Foreskin fibroblast (primary cell): ENCODE measurements at places on chromosomes 16 and 17.

DNA sequence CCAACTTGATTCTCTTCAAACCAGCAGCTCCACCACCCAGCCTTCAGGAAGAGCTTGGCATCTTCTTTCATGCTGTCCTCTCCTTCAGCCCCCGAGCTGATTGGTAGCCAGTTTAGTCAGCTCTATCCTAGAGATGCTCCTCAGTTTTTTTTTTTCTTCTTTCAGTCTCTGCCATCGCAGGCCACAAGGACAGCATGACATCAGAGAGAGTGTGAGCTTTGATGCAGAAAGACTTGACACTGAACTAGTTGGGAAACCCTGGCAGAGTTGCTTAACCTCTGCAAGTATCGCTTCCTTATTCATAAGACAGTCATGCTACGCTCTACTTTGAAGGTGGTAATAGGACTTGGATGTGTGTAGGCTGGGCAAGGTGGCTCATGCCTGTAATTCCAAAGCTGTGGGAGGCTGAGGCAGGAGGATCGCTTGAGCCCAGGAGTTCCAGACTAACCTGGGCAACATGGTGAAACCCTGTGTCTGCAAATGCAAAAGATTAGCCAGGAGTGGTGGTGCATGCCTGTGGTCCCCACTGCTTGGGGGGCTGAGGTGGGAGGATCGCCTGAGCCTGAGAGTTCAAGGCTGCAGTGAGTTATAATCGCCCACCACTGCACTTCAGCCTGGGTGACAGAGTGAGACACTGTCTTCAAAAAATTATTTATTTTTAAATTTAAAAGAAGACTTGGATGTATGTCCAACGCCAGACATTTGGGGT lies 2.6 kb downstream of the CD300LB start:
- DNase-seq: no peak

DNA sequence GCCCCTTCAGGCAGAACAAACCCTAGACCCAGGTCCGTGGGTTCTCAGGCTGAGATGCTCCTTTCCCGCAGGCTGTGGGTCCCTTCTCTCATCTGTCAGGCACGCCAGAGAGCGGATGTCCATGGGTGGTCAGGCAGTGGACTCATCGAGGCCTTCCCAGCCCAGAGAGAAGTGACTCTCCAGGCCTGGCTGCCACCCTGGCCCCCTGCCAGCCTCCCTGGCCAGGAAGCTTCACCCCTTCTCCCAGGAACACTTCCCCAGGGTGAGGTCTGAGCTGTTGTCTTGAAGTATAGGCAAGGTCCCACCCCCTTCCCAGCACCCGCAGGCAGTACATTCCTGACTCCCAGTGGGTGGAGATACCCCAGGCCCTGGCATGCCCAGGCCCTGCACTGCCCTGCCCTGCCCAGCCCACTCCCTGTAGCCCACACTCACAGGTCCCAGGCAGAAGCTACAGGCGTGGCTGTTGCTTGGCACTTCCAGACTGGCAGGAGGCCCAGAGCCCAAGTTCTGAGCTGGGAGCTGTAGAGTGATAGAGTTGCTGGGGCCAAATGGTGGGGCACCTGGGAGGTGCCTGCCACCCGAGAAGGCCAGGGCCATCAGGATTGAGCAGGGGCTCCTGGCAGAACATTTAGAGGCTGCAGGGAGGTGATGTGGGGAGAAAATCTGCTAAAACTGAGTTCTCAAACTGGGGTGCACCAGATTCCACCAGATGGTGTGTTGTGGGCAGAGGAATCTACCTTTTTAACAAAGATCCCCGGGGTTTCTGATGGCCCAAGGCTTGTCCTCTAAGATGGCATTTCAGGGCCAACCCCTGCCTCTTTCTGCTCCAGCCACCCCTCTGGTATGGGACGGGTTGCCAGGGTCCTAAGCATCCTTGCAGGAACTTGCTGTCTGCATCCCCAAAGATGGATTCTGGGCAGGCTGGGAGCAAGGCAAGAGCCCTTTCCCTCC lies 6.7 kb downstream of the ITGA3 start:
- DNase-seq: peak; percentile 83

GRCh38 chr16:23521037-23521743 lies 10.9 kb upstream of the GGA2 start:
- DNase-seq: no peak

DNA sequence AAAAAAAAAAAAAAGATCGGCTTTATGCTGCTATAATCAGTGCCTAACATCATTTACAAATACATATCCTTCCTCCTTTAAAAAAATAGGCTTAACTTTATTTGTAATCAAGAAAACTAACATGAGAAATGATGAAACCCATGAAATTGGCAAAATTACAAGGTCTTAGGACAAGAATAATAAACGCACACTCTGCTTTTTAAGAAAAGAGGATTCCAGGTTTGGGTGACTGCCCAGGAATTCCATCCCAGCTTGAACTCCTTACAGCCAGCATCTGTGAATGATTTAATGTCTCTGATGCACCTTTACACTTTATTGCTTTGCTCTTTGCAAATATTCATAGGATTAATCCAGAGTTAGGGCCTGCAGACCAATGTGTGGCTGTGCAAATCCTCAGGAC lies 196.0 kb downstream of the CBLN1 start:
- DNase-seq: no peak

GRCh38 chr17:56640116-56640515 lies 46.6 kb downstream of the NOG start:
- no peak for DNase-seq

GRCh38 chr17:77909236-77909635 lies 49.3 kb upstream of the TNRC6C start:
- no peak for DNase-seq

- no peak for DNase-seq
Measured at GRCh38 chr17:78276098-78276887, 44.9 kb downstream of the TMEM235 start.

GRCh38 chr16:66735891-66736290 lies 15.5 kb downstream of the DYNC1LI2 start:
- no peak for DNase-seq

- DNase-seq: no peak
Measured at GRCh38 chr17:28811651-28812090, 30.9 kb downstream of the FAM222B start.

- DNase-seq: peak; percentile 62
Measured at GRCh38 chr17:42182927-42183734, 2.1 kb downstream of the HCRT start.

GRCh38 chr17:43940630-43941029 lies 1.6 kb downstream of the PPY start:
- DNase-seq: peak; percentile 60

DNA sequence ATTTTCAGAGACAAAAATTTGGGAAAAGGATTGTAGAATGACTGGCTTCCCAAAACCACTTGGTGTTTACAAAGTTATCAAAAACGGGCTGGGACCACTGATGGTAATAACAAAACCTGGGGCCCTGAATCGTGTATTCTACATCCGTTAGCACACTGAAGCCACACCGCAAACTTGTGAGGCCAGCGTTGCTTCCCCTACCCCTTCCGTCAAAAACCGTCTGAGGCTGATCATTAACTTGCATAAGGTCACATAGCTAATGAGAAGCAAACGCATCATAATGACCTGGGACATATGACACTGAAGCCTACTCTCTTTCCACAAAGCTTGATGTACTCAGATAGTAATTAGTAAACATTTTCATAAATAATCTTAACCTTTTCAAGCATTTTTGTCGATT lies 704.3 kb downstream of the MAF start:
- no peak for DNase-seq

DNA sequence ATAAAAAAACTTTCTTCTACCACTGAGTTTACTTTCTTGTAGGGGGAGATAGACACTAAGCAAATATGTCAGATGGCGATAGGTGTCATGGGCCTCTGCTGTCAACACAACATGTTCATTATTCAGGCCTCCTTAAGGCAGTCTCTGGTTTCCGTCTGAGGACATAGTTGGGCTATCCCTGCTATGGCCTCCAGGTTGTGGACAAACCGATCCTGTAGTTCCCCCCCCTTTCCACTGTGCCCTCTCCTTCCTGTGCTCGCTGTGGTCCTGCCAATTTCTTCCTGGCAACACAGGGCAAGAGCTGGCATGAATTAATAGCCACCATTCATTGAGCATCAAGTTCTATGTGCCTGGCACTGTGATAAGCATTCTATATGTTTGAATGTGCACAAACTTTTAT lies 81.0 kb upstream of the HS3ST2 start:
- DNase-seq: no peak

GRCh38 chr16:66798161-66798560 lies 3.2 kb downstream of the TERB1 start:
- peak; percentile 28 for DNase-seq

- DNase-seq: no peak
Measured at GRCh38 chr16:79605999-79606398, 5.5 kb upstream of the MAF start.

- no peak for DNase-seq
Measured at GRCh38 chr17:80106751-80107150, 5.4 kb downstream of the GAA start.

DNA sequence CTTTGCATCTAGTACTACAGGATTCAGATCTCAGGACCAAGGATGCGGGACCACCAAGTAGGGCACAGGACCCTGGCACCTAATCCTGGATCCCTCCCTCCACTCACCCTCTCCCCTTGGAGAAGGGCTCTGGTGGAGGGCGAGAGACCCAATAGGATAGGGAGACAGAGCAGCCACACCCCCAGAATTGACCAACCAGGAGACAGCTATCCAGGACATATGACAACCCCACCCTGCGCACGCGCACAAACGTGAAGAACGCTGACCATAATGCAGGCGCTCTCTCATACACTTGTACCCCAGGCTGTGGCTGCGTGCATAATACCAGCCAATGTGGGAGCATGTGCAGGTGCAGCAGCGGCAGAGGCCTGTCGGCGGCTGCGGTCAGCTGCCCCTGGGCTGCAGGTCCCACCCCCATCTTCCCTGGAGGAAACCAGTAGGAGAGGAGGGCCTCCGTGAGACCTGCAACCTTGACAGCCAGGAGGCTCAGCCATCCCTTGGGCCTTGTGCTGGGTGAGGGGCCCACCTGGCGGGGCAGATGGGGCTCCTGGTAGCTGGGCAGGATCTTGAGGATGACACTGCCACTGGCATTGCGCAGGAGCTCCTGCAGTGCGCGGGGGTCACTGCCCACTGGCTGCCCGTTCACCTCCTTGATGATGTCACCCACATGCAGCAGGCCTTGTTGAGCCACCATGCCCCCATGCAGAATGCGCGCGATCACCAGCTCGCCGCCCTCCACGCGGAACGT lies 25.4 kb downstream of the MPP2 start:
- DNase-seq: no peak

DNA sequence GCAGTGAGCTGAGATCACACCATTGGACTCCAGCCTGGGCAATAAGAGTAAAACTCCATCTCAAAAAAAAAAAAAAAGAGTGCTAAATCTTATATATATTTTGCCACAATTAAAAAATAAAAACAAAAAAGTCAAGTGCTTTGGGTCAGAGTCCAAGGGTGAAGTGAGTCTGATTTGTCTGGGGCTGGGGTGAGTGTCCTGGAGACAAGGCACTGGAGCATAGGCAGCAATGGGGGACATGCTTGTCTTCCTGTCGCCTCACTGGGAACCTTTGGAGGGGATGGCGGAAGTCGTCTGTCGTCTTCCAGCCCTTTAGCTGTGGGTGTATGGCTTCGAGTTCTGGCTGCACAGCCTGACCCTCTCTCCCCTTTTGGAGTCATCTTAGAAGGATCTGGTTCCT lies 167.1 kb downstream of the NTN1 start:
- no peak for DNase-seq
